SK-N-DZ (cell line): ENCODE measurements at places on chromosomes 4 and X.
A peak's percentile ranks its signal among the peaks of the same experiment; 100 is the strongest.

DNA sequence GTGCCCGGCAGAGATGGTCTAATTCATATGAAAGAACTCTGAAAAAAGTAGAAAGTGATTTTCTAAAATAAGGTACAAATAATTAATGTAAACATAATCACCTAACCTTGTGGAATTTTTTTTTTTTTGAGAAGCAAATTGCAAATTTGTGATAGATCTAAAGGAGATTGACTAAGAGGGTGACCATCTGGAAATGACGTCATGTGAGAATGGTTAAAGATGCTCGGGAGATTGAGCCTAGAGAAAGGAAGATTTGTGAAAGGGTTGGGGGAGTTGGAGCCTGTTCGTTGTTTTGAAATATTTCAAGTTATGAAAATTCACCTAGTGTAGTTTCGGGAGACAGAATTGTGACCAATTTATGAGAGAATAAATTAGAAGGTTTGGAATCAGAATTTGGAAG lies 115.7 kb upstream of the ANK2 start:
- no peak for DNase-seq

- no peak for DNase-seq
Observed at GRCh38 chr4:70718811-70719604, 2.8 kb upstream of the RUFY3 start.

GRCh38 chrX:78452356-78452755 lies 124.9 kb upstream of the CYSLTR1 start:
- no peak for DNase-seq

DNA sequence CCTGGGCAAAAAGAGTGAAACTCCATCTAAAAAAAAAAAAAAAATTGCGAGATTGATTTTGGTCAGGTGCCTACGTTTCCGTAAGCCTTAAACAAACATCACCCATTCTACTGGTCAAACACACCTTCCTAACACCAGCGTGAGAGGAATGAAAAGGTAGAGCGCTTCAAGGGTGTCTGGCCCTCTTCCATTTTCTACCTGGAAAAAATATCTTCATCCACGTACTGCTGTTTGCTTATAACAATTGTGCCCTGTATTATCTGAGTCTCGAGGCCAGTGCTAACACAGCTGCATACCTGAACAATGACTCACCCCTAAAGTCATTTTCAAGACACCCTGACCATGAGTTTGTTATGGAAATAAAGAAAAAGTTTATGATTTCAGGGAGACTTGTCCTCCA lies 13.9 kb downstream of the TMSB4X start:
- no peak for DNase-seq

DNA sequence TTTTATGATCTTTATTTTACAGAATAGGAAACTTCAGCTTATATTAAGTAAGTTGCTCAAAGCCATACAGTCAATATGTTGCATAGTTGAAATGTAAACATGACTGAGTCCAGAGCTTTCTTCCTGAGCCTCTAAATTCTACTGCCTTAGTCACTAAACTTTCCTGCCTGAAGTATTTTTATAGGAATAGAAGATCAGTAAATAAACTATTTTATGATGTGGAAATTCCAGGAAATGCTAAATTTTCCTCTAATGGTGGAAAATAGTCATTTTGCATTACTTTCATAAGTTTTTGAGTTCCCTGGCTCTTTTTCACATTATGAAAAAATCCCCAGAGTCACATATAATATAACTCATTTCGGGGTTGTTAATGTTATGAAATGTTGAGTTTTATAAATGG lies 182.8 kb downstream of the BANK1 start:
- DNase-seq = no peak

DNA sequence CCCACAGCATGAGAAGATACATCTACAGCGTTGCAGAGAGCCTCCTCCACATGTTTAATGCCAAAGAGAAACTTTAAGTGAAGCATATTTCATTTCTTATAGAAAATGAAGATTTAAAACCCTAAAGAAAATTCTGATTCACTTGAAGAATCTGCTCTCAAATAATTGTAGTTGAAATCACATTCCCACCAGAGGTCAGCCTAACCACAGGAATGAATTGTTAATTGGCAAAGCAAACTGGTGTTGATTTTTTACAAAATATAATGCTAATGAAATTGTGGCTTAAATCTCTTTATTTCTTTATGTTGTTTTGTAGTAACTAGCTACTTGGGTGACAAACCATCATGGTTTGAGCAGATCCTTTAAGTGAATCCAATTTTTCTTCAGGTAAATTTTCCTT lies 31.1 kb upstream of the WDR17 start:
- peak; percentile 37 for DNase-seq

DNA sequence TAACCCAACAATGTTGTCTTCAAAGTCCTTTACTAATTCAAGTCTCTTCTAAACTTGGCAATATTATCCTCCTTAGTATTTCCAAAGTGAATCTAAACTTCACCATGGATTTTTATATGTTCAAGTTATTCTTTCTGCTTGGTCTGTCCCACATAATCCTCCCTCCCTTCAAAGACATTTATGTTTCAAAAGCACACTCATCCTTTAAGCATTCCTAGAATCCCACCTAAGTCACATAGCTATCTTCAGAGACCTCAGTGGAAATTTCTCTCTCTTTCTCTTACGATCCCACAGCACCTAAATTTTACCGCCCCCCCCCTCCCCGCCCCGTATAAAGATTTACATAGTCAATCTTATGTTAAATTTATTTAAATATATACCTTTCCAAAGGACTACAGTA lies 314.9 kb upstream of the GRIA3 start:
- no peak for DNase-seq
